HEK293T (cell line): ENCODE measurements at places on chromosomes 6 and 20.

GRCh38 chr6:126880964-126881363, 237.5 kb upstream of the RSPO3 start:
- DNase-seq: no peak

- DNase-seq: no peak
Observed at GRCh38 chr6:124753001-124753400, 209.2 kb upstream of the RNF217 start.

DNA sequence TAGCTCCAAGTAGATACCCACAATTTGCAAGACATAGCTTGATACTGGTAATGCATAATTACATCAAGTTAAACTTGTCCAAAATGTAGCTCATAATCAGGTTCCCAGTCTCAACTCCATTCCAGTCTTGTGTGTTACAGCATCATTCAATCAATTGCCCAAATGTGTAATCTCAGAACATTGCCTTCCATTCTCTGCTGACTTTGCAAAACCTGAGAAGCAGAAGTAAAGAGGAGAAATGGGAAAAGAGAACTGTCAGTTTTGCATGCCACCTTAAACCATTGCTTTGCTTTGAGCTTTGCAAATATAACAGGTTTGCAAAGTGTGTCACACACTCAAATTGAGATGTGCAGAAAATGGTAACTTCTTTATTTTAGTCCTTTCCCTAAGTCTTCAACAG, 40.3 kb upstream of the CNKSR3 start:
- DNase-seq: no peak

DNA sequence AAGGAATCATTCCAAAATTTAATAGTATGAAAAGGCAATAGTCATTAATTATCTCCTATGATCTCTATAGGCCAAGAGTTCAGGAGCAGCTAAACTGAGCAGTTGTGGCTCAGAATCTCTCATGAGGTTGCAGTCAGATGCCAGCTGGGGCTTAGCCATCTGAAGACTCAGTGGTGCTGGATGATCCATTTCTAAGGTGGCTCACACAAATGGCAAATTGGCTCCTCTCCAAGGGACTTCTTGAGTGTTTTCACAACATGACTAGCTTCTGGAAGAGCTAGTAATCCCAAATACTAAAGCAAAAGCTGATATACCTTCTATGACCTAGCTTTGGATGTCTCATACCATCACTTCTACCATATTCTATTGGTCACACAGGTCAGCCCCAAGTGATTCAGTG, 104.2 kb downstream of the HAO1 start:
- no peak for DNase-seq

DNA sequence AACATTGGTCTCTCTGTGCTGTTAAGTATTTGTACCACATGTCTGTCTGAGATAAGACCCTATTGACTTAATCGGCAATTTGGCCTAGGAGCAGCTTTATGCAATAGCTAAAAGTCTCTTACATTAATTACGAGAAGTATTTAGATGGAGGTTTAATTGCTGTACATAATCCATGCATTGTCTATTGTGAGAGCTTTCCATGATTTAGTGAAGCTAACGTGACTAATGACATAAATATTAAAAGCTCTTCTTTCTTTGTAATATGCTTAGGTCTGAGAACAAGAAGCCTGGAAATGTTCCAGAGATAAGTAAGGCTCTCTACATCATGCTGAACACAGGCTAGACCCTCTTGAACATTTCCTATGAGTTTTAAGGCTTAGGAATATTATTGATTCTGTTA, 32.7 kb upstream of the FAM83B start:
- DNase-seq: no peak

- DNase-seq: no peak
Observed at GRCh38 chr6:166467436-166468000, 84.8 kb upstream of the MPC1 start.

GRCh38 chr20:51195419-51195901, 172.6 kb upstream of the KCNG1 start:
- DNase-seq: no peak

GRCh38 chr6:11307226-11307625, 74.8 kb upstream of the NEDD9 start:
- no peak for DNase-seq

GRCh38 chr20:24149881-24150307, 161.3 kb upstream of the GGTLC1 start:
- peak; percentile 39 for DNase-seq
